Activated CD4-positive, alpha-beta T cell treated with anti-CD3 and anti-CD28 coated beads, Interleukin-2, amount 50 U/mL, for 24 hours (primary cell): ENCODE measurements at places on chromosomes 13 and 19.

GRCh38 chr19:23283925-23284324 lies 33.7 kb upstream of the ZNF724 start:
- DNase-seq: peak; percentile 38

DNA sequence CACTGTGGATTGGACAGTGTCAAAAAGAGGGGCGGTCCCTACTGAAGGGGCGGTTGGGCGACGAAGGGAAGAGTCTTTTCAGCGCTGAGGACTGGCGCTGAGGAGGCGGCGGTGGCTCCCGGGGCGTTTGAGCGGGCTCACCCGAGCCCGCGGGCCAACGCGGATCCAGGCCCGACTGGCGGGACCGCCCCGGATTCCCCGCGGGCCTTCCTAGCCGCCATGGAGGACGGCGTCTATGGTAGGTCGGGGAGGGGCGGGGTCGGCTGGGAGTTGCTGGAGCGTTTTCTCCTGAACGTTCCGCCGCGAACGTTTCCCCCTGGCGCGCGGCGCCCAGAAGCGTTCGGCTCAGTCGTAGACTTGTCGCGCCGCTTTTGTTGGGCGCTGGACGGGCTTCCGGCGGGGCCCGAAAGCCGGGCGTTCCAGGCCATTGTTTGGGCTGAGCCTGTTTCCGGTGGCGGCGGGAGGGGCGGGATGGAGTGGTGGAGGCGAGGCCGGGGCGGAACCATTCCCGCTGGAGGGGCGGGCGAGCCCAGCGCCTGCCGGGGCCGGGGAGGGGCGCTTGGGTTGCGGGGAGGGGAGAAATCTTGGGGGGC lies at the start of gene CYTH2:
Gene CYTH2, plus strand, starts transcription at position 81 of the 593 bp plus-strand sequence. Its CDS starts 139 bp downstream, at position 220.
- peak; percentile 49 for DNase-seq

DNA sequence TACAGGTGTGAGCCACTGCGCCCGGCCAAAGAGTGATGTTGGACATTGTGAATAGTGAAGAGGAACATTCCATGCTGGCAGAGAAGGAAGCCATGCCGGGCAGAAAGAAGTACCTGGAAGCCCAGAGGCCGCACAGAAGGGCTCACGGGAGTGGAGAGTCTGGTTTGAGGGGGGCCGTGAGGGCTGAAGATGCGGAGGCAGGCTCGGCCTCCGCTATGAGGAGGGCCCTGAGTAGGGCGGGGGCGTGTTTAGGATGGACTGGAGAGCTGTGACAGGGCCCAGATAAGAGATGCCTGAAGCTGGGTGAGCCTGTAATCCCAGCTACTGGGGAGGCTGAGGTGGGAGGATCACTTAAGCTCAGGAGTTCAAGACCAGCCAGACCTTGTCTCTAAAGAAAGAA lies 1.6 kb downstream of the JOSD2 start:
- no peak for DNase-seq

DNA sequence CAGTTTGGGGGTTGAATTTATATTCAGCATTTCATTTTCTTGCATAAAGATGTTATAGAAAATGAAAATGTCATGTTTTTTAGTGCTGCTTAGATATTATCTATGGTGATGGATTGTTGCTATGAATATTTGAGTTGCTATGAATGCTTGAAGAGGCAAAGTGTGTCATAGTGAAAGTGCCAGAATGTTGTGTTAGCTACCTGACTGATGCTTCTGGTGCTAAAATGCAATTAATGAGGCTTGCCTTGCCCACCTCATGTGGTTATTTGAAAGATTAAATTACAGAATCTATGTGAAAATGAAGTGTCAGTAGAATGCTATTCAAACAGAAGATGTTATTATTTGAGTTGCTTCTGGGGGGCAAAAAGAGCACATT lies 62.7 kb upstream of the MYCBP2 start:
- no peak for DNase-seq

- DNase-seq: no peak
These were observed 188.3 kb downstream of the KLF12 start for GRCh38 chr13:73945871-73946270.

DNA sequence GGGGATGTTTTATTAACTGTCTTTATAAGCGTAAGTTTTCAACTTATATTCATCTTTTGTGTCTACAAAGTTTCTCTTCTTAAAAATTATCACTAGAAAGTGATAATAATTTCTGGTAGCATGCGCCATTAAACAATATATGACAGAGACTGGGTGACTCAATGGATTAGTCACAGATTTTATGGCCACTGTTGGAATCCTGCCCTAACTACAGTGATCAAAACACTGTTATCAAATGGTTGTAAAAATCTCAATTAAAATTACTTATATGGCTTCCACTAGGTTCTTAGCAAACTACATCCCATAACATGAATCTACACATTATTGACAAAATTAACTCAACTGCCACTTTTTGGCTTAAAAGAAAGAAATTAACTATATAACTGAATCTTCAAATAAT lies 350.0 kb downstream of the DACH1 start:
- DNase-seq: no peak

GRCh38 chr13:59247171-59247570 lies 916.6 kb downstream of the DIAPH3 start:
- DNase-seq: no peak

DNA sequence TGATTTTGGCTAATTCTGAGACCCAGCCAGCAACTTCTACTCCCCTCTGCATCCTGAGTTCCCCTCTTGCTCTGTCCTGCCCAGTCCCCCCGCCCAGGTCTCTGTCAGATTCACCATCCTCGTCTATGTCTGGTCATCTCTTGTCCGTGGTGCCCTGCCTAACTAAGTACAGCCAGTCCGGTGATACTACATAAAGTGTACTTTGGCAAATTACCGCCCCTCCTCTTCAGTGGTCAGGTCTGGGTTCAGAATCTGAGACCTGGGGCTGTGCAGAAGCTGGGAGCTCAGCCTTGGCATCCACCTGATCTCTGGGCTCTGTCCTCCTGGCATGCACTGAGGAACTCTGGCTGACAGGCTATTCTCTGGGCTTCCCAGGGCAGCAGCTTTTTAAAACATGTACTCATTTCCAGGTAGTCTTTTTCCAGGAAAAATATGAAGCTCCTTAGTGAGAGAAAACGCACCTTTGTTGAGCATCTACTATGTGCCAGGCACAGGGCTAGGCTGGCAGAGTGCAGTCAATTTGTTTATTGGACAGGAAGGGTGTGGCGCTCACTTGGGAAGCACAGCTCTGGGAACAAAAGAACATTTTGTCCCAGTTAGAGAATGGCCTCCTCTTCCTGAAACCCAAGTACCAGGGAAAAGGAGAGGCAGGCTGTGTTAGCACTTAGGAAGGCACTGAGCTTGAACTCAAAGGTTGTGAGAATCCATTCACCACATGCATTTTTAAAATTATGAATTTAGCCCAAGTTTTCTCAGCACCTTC lies 88.9 kb downstream of the TSHZ3 start:
- no peak for DNase-seq

DNA sequence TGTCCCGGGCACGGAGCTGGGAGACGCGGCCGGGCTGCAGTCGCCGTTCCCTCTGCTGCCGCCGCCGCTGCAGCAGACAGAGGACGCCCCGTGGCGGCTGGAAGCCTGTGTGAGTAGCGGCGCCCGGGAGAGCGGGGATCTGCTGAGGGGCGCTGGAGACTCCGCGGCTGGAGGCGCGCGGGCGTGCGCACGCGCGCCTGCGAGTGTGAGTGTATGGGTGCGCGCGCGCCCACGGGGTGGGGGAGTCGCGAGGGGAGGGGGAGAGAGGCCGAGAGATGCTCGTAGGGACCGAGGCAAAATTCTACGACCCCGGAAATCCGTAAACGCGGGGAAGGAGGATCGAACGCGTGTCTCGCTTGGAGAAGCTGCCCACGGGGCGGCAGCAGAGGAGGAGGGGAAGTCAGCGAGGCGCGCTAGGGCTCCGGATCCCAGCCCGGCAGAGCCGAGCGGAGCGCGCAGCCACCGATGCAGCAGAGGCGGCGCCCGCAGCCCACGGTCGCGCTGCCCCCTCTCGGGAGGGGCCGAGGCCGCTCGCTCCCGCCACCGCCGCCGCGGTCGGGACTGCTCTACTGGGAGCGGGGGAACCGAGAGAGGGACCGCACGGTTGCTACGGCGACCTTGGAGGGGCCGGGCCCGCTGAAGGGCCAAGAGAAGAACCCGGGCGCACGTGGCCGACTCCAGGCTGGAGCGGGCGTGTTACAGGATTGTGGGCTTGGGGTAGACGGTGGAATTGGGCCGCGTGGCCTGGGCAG lies at the start of gene ENOX1:
Gene ENOX1, minus strand, starts transcription at position 207 of the 752 bp plus-strand sequence.
- DNase-seq: no peak

DNA sequence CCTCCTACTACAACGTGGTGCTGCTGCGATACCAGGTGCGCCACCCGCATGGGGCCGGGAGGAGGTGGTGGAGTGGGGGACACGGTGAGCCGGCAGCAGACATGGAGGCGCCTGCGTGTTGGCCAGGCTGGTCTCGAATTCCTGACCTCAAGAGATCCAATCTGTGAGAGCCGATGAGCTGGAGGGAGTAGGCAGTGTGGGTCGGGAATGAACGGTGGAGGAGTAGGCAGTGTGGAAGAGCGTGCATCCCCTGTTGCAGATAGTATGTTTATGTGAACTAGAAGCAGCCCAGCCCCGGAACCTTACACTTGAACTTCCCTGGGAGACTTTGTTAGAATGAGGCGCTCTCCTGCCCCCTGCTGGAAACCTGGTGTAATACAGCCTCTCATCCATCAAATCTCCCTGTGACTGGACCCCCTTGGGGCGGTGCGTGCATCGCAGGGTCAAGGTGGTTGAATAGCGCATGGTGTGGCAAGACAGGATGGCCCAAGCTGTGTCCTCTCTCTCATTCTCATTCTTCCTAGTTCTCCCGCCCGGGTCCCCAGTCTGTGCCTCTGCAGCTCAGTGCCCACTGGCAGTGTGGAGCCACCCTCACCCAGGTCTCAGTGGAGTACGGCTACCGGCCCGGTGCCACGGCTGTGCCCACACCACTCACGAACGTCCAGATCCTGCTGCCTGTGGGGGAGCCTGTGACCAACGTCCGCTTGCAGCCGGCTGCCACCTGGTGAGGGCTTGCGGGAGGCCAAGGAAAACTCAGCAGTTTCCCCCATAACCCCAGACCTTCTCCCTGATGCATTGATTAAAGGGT lies 10.5 kb upstream of the B3GNT3 start:
- DNase-seq: peak; percentile 58

DNA sequence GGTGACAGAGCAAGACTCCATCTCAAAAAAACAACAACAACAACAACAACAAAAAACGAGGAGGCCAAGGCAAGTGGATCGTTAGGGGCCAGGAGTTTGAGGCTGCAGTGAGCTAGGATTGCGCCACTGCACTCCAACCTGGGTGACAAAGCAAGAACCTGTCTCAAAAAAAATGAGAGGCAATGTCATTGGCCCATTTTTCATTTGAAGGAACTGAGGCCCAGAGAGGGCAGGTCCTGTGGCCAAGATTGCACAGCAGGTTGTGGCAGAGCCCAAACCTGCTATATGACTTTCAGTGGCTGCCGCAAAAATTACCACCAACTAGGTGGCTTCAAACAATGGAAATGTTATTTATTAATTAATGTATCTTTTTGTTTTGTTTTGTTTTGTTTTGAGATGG lies 5.5 kb downstream of the PIK3R2 start:
- DNase-seq: no peak

DNA sequence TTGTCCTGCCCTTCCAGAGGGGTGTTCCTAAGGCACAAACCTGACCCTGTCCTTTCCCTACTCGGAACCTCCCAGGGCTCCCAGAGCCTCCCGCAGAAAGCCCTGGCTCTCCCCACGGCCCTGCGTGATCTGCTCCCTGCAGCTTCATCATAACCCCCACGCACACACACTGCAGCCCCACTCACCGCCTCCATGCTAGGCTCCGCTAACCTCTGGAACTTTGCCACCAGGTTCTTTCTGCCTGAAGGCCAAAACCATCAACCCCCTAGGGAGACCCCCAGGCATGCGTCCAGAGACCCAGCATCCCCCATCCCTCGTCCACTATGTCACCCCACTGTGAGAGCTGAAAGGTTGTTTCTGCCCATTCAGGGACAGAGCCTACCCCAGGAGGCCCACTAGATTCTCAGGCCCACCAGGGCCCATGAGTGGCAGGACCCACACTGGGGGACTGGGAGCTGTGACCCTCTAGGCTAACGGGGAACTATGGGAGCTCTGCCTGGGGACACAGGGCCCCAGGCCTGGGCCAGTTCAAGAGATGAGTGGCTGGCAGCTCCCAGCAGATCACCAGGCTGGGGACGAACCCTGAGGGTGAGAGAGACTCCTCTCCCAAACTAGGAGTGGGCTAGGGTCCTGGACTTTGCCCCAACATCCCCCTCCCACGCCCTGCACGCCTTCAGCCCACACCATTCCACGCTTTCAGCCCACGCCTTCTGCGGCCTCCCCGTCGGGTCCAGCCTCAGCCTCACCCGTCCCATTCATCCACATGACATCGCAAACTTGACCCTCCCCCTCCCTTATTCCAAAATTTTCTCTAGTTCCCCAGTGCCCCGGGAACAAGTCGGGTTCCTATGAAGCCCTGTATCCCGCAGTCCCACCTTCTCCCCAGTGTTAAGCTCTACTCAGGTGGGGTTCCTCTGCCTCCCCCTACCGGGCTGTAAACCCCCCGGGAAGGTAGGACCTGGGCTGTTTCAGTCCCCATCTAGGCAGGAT lies 33.2 kb upstream of the PNMA8B start:
- no peak for DNase-seq

- no peak for DNase-seq
These were observed 25.4 kb downstream of the MAP2K2 start for GRCh38 chr19:4098493-4098892.

GRCh38 chr13:30107121-30107520 lies 200.2 kb downstream of the KATNAL1 start:
- no peak for DNase-seq

GRCh38 chr19:4914736-4915501 lies 5.6 kb downstream of the UHRF1 start:
- DNase-seq: peak; percentile 34

DNA sequence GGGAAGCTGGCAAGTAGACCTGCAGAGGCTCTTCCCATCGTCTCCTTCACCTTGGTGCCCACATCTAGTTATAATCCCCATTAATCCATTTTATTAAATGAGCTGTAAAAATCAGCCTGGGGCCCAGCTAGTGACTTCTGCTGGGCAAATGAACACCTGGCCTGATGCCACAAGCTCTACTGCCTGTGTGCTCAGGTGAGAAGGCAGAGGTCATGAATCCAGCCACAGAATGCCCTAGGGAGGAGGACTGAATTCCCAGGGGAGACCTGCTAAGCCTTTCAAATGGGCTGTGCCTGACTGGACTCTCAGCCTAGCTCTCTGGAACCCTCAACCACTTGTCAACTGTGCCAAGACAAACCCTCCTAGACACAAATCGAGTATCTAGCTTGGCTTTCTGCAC lies 74.0 kb downstream of the PDS5B start:
- no peak for DNase-seq

DNA sequence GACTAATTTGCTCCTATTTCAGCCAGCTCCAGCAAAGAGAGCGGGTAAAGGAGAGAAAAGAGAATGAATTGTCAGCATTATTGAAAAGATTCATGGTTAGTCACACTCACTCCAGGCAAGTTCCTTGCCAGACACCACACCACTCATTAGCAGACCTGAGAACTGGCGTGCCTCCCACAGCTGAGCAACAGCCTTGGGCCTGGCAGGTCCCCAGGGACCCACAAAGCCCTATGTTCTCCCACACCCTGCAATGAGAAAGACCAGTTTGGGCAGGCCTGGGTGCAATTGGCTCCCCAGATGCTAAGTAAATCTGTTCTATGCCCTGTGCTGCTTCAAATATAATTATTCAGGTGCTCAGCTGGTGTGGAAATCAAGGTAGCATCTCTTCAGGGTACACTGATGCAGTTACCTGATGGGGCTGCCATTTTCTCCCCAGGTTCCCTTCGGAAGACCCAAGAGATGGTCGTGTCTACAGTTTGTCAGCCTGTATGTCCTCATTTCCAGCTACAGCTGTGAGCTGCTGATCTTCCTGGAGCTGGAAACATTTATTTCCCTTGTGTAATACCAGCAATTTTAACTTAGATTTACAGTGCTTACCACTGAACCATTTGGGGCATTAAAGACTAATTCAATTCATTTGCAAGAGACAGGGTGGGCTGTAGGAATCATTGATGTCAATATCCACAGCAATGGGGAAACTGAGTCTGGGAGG lies 405.0 kb downstream of the COG6 start:
- DNase-seq: no peak
